Activated CD4-positive, alpha-beta memory T cell treated with anti-CD3 and anti-CD28 coated beads for 36 hours (primary cell): ENCODE measurements at places on chromosomes 6 and 20.

GRCh38 chr20:59217794-59218280 lies 54.2 kb downstream of the ZNF831 start:
- DNase-seq = no peak

- DNase-seq = no peak
Measured at GRCh38 chr6:69343851-69344250, 453.0 kb downstream of the LMBRD1 start.

DNA sequence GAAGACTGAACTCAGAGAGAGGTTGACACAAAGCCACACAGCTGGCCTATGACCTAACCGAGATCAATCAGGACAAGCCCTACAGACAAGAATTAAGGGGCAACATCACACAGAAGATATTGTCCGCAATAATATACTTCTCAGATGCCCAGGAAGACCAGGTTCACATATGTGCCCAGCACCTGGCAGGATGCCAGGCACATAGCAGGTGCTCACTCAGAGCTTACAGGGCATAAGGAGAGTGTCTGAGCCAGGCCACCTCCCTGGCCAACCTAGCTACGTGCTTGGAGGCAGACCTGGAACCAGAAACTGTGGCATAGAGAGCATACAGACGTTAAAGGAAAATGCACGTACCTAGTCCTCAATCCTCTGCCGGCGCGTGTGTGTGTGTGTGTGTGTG lies 87.0 kb upstream of the LRFN2 start:
- DNase-seq = no peak

DNA sequence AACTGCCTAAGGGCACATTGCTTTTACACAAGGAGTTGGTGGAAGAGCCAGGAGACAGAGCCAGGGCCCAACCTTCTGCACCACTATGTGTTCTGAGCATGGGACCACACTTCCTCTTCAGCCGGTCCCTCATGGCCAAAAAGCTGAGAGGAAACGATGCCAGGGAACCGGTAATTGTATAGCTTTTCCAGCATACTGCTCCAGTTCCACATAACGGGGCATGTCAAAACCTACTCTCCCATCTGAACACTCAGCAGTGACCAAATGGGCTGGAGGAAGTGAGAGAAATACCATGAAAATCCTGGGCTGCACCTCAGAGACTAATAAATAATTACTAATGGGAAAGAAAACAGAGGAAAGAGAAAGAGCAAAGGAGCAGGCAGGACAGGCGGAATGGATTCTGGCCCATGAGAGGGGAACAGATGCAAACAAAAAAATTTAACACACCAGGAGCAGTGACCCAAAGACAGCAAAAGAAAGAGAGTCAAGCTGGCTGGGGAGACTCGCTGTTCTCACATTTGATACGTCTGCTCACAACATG lies 52.0 kb upstream of the BMP2 start:
- no peak for DNase-seq

DNA sequence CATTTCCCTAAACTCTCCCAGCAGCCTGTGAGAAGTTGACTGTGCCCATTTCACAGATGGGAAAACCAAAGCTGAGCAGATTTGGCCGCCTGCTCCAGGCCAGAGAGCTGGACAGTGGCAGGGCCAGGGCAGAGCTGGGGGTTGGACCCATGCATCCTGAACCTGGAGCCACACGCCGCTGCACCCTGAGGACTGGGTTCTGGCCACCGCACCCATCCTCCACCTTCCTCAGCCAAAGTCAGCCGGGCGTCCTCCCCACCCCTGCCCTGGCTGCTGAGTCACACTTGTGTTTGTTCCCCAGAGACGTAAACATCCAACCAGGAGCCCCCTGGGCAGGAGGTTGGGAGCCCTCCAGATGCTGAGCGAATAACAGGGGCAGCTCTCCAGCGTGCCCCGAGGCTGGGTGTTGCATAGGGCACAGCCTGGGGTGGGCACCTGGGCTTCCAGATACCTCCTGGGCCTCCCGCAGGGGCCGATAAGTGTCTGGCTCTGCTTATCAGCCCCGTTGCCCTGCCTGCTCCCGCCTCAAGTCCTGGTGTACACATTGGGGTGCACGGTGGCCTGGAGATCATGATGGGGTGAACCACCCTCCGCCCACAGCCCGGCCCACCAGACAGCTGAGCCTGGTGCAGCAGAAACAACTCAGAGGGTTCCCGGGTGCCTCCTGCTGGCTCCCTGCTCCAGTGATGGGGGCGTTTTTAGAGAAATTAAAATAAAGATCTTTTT lies 23.8 kb downstream of the RBM38 start:
- DNase-seq = no peak

- DNase-seq = no peak
Measured at GRCh38 chr6:106757267-106757666, 127.9 kb downstream of the QRSL1 start.
